Transverse colon (tissue), 4 donors: ENCODE measurements at places on chromosomes 16 and 17. TPM values are rescaled to one million over a fixed set of nuclear protein-coding genes. Genes with fewer than 3 reads are reported as not detected.

DNA sequence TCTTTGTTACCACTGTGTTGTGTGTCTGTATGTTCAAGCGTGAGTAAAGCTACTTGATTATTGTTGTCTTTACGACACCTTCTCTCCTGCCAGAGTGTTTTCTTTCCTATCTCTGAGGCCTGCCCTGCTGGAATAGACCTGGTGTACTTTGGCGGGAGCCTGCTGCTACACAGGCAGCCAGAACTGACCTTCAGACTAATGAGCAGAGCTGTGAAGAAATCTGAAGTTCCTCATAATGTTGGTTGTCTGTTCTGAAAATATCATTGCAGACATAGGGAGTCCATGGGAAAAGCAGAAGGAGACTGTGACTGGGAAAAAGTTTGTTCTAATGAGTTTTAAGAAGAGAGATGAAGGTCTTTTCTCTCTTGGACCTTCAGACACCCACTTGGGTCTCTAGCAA is 9.8 kb downstream of the RHOT1 start:
- no peaks in the 10 kb centered on the region for H3K4me1 ChIP-seq
- peaks cover 4% of the 10 kb centered on the region for H3K36me3 ChIP-seq
- no peak overlapping the region for H3K27ac ChIP-seq
- no peaks in the 10 kb centered on the region for H3K27me3 ChIP-seq

Gene KPNB1
- total RNA-seq: 147 TPM

GRCh38 chr17:57108671-57109392 is 23.8 kb downstream of the AKAP1 start:
- H3K4me1 ChIP-seq: peaks cover 67% of the 10 kb centered on the region
- peaks cover 8% of the 10 kb centered on the region for H3K36me3 ChIP-seq
- peak overlapping the region; percentile 89 for H3K27ac ChIP-seq
- H3K4me3 ChIP-seq: no peak overlapping the region
- no peaks in the 10 kb centered on the region for H3K27me3 ChIP-seq
- DNase-seq: peak; percentile 61

Gene ALDH3A1
- total RNA-seq: 3.7 TPM

GRCh38 chr17:17545031-17545820 is 46.3 kb downstream of the PEMT start:
- H3K27me3 ChIP-seq: no peaks in the 10 kb centered on the region
- H3K4me3 ChIP-seq: no peak overlapping the region
- H3K27ac ChIP-seq: no peak overlapping the region

DNA sequence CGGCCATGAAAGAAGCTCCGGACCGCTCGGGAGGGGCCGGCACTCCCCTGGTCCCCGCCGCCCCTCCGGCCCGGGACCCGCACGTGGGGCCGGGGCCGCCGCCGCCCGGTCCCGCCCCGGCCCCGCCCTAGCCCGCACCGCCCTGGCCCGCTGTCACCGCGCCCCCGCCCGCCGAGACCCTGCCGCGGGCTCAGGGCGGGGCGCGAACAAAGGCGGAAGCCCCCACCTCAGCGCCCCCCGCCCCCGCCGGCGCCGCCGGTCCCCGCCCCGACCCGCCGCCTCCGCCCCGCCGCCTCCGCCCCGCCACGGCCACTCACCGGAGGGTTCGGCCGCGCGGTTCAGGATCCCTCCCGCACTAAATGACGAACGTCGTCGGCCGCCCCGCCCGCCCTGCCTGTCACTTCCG is at the start of gene ARHGDIA:
TSS of gene ARHGDIA (minus strand) at position 357 of the 406 bp plus-strand sequence. CDS start 1,407 bp downstream, outside the sequence.
- peak within 1 kb of the TSS; percentile 96 for H3K27ac ChIP-seq
- H3K4me1 ChIP-seq: peaks cover 51% of the 10 kb centered on the region
- H3K36me3 ChIP-seq: peaks cover 4% of the 10 kb centered on the region
- no peak for DNase-seq
- H3K4me3 ChIP-seq: peak within 1 kb of the TSS; percentile 86

Gene POLDIP2
- total RNA-seq: 54.9 TPM

Gene IRX5
- total RNA-seq: not detected

GRCh38 chr16:27323781-27324561 is 10.2 kb downstream of the IL4R start:
- H3K27ac ChIP-seq: peak overlapping the region; percentile 93
- H3K36me3 ChIP-seq: no peaks in the 10 kb centered on the region
- H3K27me3 ChIP-seq: no peaks in the 10 kb centered on the region
- no peak for DNase-seq
- no peak overlapping the region for H3K4me3 ChIP-seq
- peaks cover 51% of the 10 kb centered on the region for H3K4me1 ChIP-seq

GRCh38 chr16:49649013-49649765 is 206.7 kb downstream of the ZNF423 start:
- H3K36me3 ChIP-seq: peaks cover 3% of the 10 kb centered on the region
- no peaks in the 10 kb centered on the region for H3K27me3 ChIP-seq
- H3K27ac ChIP-seq: no peak overlapping the region
- no peak overlapping the region for H3K4me3 ChIP-seq
- no peak for DNase-seq

- H3K4me1 ChIP-seq: no peaks in the 10 kb centered on the region
- no peaks in the 10 kb centered on the region for H3K27me3 ChIP-seq
- H3K27ac ChIP-seq: no peak overlapping the region
These were observed 47.2 kb upstream of the ICAM2 start for GRCh38 chr17:64067657-64068056.

DNA sequence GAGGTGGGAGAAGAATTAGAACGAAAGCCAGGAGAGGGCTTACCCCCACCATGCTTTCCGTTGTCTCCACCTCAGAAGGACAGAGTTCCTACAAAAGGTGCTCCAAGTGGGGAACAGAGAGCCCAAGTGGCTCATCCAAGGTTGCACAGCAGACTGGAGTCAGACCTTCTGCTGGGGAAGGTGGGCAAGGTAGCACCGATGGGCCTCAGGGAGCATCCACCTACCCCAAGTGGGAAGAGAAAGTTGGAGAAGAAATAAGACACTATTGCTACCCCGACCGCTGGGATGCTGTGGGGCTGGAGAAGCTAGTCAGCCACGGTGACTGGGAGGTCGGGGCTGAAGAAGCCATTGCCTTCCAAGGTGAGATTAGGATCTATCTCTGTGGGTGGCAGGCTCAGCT is 21.5 kb downstream of the UNC119 start:
- no peak for DNase-seq
- H3K27ac ChIP-seq: no peak overlapping the region
- H3K27me3 ChIP-seq: no peaks in the 10 kb centered on the region
- no peak overlapping the region for H3K4me3 ChIP-seq

Gene TXNDC11
- 67.7 TPM for total RNA-seq

Gene RAMP2
- total RNA-seq: 88.0 TPM

GRCh38 chr17:5047446-5047845 is 12.2 kb upstream of the SLC52A1 start:
- no peak for DNase-seq
- H3K4me3 ChIP-seq: no peak overlapping the region
- peak overlapping the region; percentile 0 for H3K27ac ChIP-seq
- no peaks in the 10 kb centered on the region for H3K27me3 ChIP-seq
- no peaks in the 10 kb centered on the region for H3K36me3 ChIP-seq
- H3K4me1 ChIP-seq: peaks cover 61% of the 10 kb centered on the region

Gene EPX
- total RNA-seq: not detected

DNA sequence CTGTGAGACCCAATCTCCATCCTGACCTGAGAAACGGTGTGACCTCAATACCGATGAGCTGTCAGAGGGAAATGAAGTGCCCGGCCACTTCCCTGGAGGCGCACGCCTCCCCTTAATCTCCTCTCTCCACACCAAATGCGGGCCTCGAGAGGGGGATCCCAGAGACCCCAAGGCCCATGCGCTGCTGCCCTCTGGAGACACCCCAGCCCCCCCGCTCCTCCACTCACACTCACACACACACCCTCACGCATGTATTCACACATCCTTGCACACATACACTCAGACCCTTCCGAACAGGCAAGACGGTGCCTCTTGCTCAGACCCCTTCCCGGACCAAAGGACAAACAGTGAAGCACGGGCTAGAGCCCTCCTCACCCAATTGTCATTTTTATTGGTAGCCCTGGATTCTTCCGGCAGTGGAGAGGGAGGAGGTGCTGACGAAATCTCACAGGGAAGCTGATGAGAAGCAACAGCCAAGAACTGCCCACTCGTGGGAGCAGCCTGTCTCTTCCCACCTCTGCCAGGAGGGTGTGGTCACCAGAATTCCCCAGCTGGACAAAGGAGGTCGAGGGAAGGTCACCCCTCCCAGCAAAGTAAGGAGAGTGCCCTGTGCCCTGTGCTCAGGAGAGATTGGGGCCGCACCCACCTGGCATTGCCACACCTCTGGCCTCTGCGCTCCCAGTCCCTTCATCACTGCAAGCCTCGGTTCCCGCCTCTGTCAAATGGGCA is 136.0 kb upstream of the TNRC6C start:
- no peak overlapping the region for H3K4me3 ChIP-seq
- no peaks in the 10 kb centered on the region for H3K4me1 ChIP-seq
- H3K27ac ChIP-seq: no peak overlapping the region
- peak; percentile 56 for DNase-seq
- no peaks in the 10 kb centered on the region for H3K27me3 ChIP-seq
- no peaks in the 10 kb centered on the region for H3K36me3 ChIP-seq

- H3K4me1 ChIP-seq: no peaks in the 10 kb centered on the region
- no peak for DNase-seq
- no peak overlapping the region for H3K27ac ChIP-seq
- no peaks in the 10 kb centered on the region for H3K36me3 ChIP-seq
These were observed 54.8 kb downstream of the CDK5R1 start for GRCh38 chr17:32541640-32542039.

DNA sequence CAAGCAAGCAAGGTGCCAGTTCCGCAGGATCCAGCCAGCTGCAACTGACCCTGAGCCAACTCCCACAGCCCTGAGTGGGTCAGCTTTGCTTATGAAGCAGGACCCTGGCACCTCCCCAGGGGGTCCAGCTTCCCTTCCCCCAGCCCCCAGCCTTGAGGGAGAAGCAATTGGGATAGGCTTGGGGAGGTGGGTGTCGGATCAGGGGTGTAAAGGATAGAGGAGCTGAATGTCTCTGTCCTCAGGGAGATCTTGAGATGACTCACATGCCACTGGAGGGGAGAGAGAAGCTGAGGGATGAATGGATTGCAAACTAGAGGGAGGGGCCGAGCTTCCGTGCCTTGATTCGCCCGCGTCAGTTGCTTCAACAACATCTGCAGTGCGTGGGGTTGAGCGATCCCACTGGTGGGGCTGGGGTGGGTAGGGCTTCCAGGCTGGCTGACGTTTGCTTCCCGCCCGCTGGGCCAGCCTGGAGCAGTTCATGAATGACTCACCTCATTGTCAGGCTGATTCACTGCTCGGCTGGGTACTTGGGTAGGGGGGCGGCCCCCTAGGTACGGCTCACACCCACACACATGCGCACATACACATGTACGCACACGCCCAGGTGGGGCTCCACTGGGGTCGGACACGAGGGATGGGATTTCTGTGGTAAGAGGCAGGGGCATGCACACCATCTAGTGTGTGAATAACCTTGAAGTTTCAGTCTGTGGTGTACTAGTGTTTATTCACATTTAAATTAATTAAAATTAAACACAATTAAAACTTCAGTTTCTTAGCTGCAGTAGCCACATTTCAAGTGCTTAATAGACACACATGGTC is 3.6 kb upstream of the HROB start:
- H3K4me3 ChIP-seq: no peak overlapping the region
- H3K27ac ChIP-seq: peak overlapping the region; percentile 9
- H3K36me3 ChIP-seq: no peaks in the 10 kb centered on the region
- H3K27me3 ChIP-seq: no peaks in the 10 kb centered on the region
- H3K4me1 ChIP-seq: peaks cover 19% of the 10 kb centered on the region

DNA sequence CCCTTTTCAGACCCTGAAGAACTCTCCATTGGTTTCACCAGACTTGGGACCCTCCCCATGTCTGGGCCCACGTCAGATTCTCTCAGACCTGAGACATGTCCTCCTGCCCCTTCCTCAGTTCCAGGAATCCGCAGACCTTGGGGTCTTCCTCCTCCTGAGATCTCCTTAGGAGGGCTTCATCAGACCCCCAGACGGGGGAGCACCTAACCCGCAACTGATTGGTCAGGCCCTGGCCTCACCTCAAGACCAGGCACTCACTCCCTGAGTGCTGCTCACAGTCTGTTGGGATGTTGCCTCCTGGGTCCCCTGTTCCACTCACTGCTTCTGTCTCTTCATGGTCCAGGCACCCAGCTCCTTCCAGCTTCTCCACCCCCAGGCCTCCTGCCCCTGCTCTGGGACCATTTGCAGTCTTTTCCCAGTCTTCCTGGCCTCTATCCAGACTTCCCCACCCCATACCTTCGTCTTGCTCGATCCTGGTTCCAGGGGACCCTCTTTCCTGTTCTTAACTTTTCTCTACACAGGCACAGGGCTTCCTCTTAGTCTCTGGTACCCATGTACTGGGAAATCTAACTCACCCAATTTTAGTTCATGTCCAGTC is 1.2 kb downstream of the GID4 start:
- H3K4me3 ChIP-seq: peak overlapping the region; percentile 68
- peak overlapping the region; percentile 83 for H3K27ac ChIP-seq
- DNase-seq: no peak
- peaks cover 20% of the 10 kb centered on the region for H3K4me1 ChIP-seq
- H3K36me3 ChIP-seq: no peaks in the 10 kb centered on the region

- no peak overlapping the region for H3K4me3 ChIP-seq
- H3K27ac ChIP-seq: no peak overlapping the region
- no peaks in the 10 kb centered on the region for H3K27me3 ChIP-seq
- DNase-seq: no peak
These were observed 35.3 kb downstream of the ADAMTS18 start for GRCh38 chr16:77399546-77399945.

GRCh38 chr16:67814567-67814966 is 7.9 kb downstream of the TSNAXIP1 start:
- peaks cover 15% of the 10 kb centered on the region for H3K4me1 ChIP-seq
- no peak overlapping the region for H3K4me3 ChIP-seq
- H3K27ac ChIP-seq: no peak overlapping the region

DNA sequence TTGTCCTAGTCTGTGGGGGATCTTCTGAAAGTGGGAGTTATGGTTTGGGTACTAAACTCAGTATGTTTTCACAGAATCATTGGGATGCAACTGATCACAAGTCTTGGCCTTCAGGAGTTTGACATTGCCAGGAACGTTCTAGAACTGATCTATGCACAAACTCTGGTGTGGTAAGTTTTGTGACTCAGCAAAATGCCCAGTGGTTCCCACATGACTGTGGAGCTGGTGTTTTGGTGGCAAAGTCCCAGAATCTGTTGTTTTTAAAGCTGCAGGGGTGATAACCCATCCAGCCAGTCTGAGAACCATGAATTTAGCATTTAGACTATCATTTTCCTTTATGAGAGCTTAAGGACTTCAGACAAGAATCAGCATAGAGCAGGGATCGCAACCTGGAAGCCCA is 40.6 kb downstream of the GDE1 start:
- H3K36me3 ChIP-seq: no peaks in the 10 kb centered on the region
- H3K27me3 ChIP-seq: no peaks in the 10 kb centered on the region
- no peak overlapping the region for H3K4me3 ChIP-seq
- DNase-seq: no peak

- H3K4me3 ChIP-seq: no peak overlapping the region
- H3K4me1 ChIP-seq: no peaks in the 10 kb centered on the region
- no peaks in the 10 kb centered on the region for H3K36me3 ChIP-seq
- no peak for DNase-seq
- peaks cover 5% of the 10 kb centered on the region for H3K27me3 ChIP-seq
- H3K27ac ChIP-seq: no peak overlapping the region
These were observed 7.4 kb upstream of the VAC14 start for GRCh38 chr16:70808371-70808770.

Gene CSH2
- total RNA-seq: not detected

Gene CRHR1
- total RNA-seq: not detected
